ENCODE measurements at places on chromosomes 1 and 21.

GRCh38 chr1:107196973-107197562 is 56.2 kb downstream of the NTNG1 start:
- peak; percentile 3 for DNase-seq

DNA sequence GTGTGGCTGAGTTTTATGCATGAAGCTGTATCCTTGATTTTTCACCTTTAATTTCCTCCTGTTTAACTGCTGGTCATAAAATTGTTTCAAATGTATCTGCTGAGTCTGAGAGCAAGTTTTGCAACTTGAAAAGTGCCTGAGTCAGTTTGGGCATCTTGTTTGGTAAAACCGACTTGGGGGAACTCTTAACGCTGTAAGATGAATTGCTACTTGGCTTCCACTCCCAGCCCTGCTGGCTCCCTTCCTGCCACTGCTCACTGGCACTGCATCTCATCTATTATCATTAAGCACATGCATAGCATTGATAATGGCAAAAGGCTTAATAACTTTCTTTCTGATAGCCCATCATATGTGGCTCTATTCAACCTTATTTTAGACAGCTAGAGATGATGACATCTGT is 35.7 kb upstream of the FAM78B start:
- no peak for DNase-seq

GRCh38 chr1:68954841-68955240 is 458.0 kb upstream of the DEPDC1 start:
- DNase-seq = no peak

- no peak for DNase-seq
These were observed 91.7 kb downstream of the SLC45A1 start for GRCh38 chr1:8409606-8410005.

DNA sequence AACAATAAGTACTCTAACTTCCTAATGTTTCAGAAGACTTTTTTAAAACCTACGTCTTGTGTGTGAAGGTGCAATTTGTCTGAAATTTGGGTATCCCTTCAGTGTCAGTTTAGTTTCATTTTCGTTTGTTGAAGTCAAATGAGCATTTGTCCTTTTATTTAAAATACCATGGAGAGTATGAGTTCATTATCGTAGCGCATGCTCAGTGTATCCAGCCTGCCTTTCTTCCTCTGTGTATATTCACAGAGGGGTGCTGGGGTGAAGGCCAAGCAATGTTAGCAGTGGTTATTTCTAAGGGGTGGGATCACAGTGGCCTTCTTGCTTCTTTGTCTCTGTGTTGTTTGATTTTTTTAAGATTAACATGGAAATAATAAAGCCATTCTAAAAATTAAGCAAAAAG is 43.2 kb downstream of the CNN3 start:
- peak; percentile 24 for DNase-seq

DNA sequence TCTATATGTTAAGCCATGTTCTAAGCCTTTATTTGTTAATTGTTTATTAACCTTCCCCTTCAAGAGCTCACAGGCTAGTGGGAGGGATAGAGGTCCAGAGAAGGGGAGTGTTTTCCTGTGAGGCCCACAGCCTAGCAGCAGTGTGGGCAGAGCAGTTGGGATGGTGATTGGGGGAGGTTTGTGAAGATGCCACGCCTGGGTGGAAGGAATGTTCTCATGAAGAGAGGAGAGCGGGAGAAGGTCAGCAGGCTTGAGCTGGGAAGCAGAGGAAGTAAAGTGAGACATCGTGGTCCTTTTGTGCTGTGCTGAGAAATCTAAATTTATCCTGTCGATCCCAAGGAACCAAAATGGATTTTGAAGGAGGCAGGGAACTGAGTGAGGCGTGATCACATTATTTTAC is 42.6 kb downstream of the TRAPPC10 start:
- DNase-seq = no peak

DNA sequence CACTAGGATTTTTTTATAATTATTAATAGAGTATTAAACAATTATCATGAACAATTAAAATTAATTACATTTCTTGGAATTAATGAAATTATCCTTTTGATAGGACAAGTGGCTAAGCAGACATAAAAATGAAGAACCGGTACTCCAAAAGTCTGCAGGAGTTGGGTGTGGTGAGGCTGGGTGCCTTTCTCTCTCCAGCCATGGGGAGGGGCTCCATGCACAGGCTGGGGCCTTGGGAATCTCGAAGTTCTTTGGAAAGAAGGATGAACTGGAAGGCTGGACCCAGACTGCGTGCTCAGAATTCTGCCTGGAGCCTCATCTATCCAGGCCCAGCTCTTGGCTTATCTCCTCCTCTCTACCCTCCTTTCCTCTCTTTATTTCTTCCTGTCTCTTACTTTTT is 94.1 kb downstream of the ACTL8 start:
- DNase-seq = no peak

DNA sequence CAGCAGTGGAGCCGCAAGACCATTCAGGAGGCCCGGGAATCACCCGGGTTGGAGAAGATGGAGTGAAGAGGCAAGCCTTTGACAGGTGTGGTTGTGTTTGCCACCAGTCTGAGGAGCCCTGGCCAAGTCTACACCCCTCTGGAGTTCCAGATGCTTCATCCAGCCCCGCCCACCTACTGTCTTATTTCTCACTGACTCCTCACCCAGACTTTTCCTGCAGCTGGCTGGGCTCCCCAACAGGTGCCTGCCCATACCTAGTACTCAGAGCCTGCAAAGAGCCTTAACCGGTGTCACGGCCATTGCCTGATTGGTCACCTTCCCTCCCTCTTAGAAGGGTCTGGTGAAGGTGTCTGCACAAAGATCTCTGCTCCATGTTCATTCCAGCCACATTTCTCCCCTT is 16.0 kb downstream of the SLC9A1 start:
- no peak for DNase-seq

- DNase-seq = no peak
These were observed 34.0 kb upstream of the C1orf115 start for GRCh38 chr1:220655961-220656740.

GRCh38 chr1:202237052-202237451 is 43.5 kb downstream of the LGR6 start:
- DNase-seq = no peak

GRCh38 chr1:232306269-232306961 is 323.5 kb downstream of the SIPA1L2 start:
- no peak for DNase-seq

GRCh38 chr1:30895944-30896660 is 12.5 kb downstream of the SDC3 start:
- no peak for DNase-seq

GRCh38 chr1:198598796-198599321 is 40.0 kb upstream of the PTPRC start:
- no peak for DNase-seq

DNA sequence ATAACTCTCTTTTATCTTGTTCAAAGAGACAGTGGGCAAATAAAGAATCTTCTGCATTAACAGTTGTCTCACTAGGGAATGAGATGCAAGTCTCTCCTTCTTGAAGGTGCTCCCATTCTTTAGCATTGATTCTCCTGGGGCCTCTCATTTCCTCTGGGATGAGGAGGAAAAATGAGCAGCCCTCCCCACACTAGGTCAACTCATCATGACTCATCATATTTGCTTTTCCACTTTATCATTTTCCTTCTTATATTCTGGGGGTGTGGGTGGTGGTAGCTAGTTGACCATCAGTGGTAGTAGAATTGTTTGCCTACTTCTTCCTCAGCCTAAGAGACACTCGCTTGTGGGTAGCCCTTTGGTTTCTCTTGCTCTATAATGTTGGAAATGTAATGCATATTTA is 182.0 kb upstream of the C1orf87 start:
- DNase-seq = no peak

- no peak for DNase-seq
These were observed 86.2 kb upstream of the ARHGAP29 start for GRCh38 chr1:94323311-94324177.

GRCh38 chr1:210582205-210582970 is 253.7 kb downstream of the HHAT start:
- DNase-seq = no peak

DNA sequence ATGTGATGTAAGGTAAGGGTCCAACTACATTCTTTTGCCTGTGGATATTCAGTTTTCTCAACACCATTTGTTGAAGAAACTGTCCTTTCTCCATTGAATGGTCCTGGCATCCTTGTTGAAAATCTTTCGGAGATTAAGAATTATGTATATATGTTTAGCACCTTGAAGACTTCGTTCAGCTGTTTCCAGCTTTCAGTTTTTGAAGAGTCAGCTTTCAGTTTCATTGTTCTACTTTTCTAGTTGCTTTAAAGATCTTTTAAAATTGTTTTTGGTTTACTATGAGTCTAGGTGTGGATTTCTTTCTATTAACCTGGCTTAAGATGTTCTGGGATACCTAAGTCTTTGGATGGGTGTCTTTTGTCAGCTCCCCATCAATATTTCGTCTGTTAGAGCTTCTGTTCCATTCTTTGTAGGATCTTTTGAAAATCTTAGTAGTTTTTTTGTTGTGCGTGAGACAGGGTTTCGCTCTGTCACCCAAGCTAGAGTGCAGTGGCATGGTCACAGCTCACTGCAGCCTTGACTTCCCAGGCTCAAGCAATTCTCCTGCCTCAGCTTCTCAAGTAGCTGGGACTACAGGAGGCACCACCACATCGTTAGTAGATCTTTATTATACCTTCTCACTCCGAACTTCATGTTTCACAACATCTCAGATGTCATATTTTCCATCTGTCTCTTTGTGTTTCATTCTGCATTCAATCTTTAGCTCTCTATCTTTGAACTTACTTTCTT is 353.5 kb upstream of the B3GALT2 start:
- DNase-seq = peak; percentile 39

GRCh38 chr1:153355445-153356071 is 2.1 kb upstream of the S100A9 start:
- DNase-seq = peak; percentile 22

GRCh38 chr21:38314558-38314957 is 57.8 kb downstream of the KCNJ15 start:
- DNase-seq = no peak

DNA sequence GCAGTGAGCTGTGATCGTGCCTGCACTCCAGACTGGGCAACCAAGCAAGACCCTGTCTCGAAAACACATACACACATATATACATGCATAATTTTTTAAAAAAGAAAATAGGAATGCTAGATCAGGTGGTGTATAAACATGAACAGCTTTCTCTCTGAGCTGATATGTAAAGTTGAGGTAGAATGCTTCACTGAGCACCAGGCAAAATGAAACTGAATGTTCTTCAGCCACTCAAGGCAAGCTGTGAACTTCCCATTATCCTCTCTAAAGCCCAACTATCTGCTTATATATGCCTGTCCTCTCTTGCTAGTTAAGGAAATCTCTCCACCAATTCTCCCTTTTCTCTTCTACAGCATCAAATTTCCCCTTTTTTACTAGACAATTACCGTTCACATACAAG is 93.0 kb downstream of the NUF2 start:
- DNase-seq = no peak

- DNase-seq = no peak
These were observed 53.0 kb downstream of the SLC45A1 start for GRCh38 chr1:8370905-8371315.

- DNase-seq = no peak
These were observed 102.7 kb downstream of the TENT5C start for GRCh38 chr1:117708323-117709248.

GRCh38 chr21:20661246-20661645 is 337.0 kb upstream of the NCAM2 start:
- DNase-seq = no peak

DNA sequence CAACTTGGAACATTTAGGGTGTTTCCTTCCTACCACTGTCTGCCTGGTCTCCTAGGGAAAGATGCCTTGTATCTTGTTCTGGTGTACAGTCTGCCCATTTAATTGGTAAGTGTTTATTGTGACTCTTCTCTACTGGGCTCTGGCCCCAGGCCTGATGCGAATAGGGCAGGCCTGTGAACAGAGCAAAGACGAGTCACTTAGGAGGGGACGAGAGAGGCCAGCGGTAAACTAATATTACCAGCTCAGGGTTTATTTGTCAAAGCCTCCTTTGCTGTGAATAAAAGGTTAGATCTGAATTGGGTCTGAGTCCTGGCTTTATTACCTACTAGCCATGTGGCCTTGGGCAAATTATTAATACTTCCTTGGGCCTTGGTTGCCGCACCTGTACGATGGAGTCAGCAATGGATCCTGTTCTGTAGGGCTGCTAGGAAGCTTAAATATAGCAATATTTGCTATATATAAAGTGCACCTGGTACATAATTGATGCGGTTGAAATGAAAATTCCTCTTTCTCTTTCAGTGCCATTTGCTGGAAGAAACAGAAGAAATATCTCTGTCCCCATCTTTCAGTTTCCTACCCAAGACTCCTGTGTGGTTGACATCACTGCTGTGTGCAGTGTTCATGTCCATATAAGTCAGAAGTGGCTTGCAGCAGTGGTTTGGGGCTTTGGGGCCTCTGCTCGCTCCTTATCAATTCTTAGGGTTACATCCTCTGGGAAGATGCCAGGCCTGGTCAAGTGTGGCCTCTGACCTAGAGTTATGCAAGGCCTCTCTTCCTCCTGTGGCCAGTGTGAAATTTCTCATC is 32.4 kb downstream of the MAPKAPK2 start:
- no peak for DNase-seq

- DNase-seq = no peak
These were observed 829 bp downstream of the KCNE1 start for GRCh38 chr21:34511181-34511580.

DNA sequence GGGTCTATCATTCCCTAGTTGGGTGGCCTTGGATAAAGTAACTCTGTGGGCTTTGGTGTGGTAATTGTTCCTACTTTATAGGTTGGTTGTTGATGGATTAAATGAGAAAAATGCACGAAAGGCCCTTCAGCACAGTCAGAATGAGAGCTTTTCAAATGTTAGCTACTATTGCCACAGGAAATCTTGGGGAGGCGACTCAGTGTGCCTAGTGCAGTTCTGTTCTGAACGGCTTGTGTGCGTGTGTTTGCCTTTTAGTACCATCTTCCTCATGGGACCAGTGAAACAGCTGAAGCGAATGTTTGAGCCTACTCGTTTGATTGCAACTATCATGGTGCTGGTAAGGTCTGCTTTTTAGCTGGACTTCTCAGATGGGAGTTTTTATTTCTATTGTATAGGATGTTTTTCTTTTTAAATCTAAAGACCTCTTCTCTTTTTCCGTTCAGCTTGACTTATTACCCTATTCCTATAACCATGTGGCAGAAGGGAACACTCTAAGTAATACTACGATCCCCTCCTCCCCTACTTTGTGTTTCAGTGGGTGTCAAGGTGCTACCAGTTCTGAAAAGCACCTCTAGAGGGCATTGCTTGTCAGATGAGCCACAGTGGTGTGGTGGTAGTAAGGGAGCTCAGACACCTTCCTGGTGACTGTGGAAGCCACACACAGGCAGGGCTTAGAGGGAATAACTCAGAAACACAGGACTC is 9.2 kb downstream of the SFT2D2 start:
- peak; percentile 59 for DNase-seq

Measured in CD4-positive, alpha-beta T cell treated with Interleukin-4 for 4 hours (primary cell).